ENCODE measurements at places on chromosomes 16 and 17. TPM values are rescaled to one million over a fixed set of nuclear protein-coding genes. Genes with fewer than 3 reads are reported as not detected.

Gene CCL11
- not detected for total RNA-seq

DNA sequence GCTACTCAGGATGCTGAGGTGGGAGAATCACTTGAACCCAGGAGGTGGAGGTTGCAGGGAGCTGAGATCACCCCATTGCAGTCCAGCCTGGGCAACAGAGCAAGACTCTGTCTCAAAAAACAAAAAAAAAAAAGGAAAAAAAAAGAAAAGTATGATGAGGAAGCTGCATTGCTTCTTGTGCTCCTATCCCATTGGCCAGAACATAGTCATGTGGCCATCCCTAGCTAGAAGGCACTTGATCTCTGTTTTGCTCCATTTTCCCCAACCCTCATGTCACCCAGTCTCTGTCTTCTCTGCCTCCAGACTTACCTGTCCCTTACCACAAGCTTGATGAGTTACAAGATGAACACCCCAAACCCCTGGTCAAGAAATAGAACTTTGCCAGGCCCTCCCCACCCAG, 112.7 kb upstream of the TMEM97 start:
- no peak for DNase-seq
- H3K27ac ChIP-seq: no peak overlapping the region
- no peak overlapping the region for H3K4me3 ChIP-seq

DNA sequence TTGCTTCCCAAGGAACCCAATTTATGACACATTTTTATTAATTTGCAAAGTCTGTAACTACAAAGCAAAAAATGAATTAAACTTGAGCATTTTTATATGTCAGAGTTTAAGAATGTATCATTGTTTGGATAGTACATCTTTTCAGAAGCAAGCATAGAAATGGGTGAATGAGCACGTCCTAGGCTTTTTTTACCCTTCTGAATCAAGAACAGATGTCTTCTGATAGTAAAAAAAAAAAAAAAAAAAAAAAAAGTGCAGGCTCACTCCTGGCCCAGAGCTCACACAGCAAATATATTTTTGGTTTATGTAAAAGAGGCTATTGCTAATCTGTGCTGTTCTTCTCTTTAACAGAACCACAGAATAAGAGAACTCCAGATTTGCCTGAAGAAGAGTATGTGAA, 6.3 kb downstream of the TERF2IP start:
- no peak for DNase-seq
- H3K27ac ChIP-seq: peak overlapping the region; percentile 78
- peaks cover 40% of the 10 kb centered on the region for H3K4me1 ChIP-seq
- no peak overlapping the region for H3K4me3 ChIP-seq
- H3K36me3 ChIP-seq: peaks cover 47% of the 10 kb centered on the region

- no peak for DNase-seq
- no peak overlapping the region for H3K27ac ChIP-seq
- H3K4me1 ChIP-seq: peaks cover 2% of the 10 kb centered on the region
- no peaks in the 10 kb centered on the region for H3K36me3 ChIP-seq
- H3K27me3 ChIP-seq: no peaks in the 10 kb centered on the region
Measured at GRCh38 chr17:75418531-75418930, 13.1 kb upstream of the GRB2 start.

- H3K4me3 ChIP-seq: no peak overlapping the region
- peak overlapping the region; percentile 55 for H3K27ac ChIP-seq
- DNase-seq: no peak
- H3K4me1 ChIP-seq: peaks cover 36% of the 10 kb centered on the region
- H3K36me3 ChIP-seq: peaks cover 64% of the 10 kb centered on the region
Measured at GRCh38 chr16:19698480-19699465, 19.3 kb downstream of the KNOP1 start.
